CD8-positive, alpha-beta memory T cell (primary cell): ENCODE measurements at places on chromosomes 5 and 9.

DNA sequence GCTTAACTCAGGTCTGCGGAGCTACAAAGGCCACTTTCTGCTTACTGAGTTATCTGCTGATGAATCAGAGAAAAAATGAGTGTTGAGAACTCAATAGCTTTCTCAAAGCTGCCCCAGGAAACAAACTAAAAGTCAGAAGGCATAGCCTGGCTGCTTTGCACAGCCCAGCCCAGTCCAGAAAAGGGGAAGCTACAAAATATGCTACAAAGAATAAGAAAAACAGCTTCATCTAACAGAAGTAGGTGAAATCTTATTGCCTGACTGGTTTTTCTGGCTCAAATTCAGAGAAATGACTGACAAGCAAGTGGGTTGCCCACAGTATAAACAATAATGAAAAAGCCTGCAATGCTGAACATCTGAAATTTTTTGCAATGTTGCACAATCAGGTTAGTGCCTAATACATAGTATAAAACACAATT lies 156.2 kb downstream of the PPP2R2B start:
- H3K4me1 ChIP-seq: no peaks in the 10 kb centered on the region
- H3K27ac ChIP-seq: no peak overlapping the region
- no peaks in the 10 kb centered on the region for H3K36me3 ChIP-seq
- H3K27me3 ChIP-seq: no peaks in the 10 kb centered on the region
- H3K4me3 ChIP-seq: no peak overlapping the region

GRCh38 chr5:60719329-60719728 lies 19.4 kb upstream of the DEPDC1B start:
- H3K4me3 ChIP-seq: no peak overlapping the region
- no peak overlapping the region for H3K27ac ChIP-seq
- no peak for DNase-seq

DNA sequence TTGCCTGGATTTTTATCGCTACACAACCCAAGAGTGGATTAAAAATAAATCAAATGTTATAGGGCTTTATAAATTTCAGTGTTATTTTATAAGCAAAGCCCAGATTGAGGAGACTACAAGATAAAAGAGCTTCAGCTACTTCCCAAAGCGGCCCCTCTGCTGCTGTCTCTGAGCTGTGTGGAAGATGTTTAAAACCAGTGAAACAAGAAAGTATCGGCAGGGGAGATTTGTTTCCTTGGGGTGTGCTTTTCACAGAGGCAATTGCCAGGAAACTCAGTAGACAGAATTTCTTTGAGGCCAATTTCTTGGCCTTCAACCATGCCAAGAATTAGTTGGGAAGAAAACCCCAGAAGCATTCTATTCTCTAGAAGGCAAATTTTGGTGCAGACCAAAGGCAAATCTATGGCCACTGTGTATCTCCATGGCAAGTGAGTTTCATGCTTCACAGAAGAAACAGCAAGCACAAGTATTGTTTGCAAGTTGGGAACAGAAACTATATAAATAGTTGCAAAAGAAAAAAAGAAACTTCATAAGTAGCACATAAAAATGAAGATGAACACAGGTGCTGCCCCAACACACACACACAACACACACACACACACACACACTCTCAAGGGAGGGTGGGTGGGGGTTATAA lies 197.2 kb downstream of the PARP8 start:
- DNase-seq: no peak
- H3K27me3 ChIP-seq: peaks cover 6% of the 10 kb centered on the region
- no peak overlapping the region for H3K27ac ChIP-seq
- no peaks in the 10 kb centered on the region for H3K36me3 ChIP-seq
- H3K4me1 ChIP-seq: no peaks in the 10 kb centered on the region

- no peak overlapping the region for H3K4me3 ChIP-seq
- H3K36me3 ChIP-seq: no peaks in the 10 kb centered on the region
- H3K27me3 ChIP-seq: no peaks in the 10 kb centered on the region
- H3K27ac ChIP-seq: no peak overlapping the region
- DNase-seq: no peak
- no peaks in the 10 kb centered on the region for H3K4me1 ChIP-seq
Measured at GRCh38 chr5:90889325-90889600, 330.7 kb downstream of the ADGRV1 start.
